ENCODE measurements at places on chromosomes 4 and X.

- no peak for DNase-seq
These were observed 605.0 kb upstream of the GRIA3 start for GRCh38 chrX:122579036-122579435.

GRCh38 chr4:95693594-95693993, 144.8 kb upstream of the UNC5C start:
- no peak for DNase-seq

DNA sequence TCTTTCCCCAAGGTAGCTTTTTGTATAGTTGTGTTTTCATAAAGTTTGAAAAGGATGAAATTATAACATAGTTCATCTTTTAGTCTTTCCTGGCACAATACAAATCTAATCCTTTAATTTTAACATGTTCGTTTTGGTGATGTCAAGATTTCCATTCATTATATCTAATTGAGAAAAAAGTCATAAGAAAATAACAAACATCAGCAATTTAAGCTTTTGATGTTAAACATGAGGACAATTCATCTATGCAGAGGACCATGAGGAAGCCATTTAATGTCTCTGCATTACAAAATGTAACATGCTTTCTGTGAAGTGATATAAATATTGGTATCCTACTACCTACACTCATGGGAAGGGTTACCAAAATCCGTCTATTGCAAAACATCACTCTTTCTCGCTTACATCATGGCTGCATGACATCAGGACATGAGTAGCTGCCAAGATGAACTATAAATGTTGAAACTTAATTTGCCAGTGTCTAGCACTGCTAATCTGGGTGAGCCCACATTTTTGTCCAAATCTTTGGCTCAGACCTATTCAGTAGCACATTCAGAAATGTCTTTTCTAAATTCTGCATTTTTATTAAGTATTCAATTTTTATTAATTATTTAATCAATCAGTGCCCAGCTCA, 9.5 kb downstream of the EPGN start:
- DNase-seq, result no peak

- DNase-seq, result no peak
These were observed 677 bp upstream of the CENPC start for GRCh38 chr4:67546004-67546356.

DNA sequence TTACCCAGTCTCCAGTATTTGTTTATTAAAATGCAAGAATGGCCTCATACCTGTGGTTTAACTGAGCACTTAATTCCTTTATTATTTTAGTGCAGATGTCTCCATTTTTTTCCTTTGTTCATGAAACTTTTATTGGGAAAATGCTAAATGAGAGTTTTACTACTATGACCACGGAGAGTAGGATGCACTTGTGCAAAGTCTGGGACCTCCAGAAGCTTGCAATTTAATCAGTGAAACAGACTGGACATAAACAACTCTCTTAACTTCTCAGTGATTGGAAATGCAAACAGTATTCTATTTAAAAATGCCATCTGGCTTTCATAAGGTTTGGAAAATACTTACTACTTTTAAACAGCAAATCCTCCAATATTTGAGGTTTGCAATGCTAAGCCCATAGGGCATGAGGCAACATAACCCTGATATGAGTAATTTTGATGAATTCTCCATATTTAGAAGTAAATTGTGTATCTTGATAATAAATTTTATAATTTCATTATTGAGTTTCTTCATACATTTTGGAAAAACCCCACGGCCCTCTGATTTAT, 718.7 kb upstream of the MAGEB2 start:
- no peak for DNase-seq

GRCh38 chr4:39353478-39354253, 12.5 kb downstream of the RFC1 start:
- peak; percentile 45 for DNase-seq

GRCh38 chr4:151408630-151409469, at the start of gene FHIP1A:
TSS of gene FHIP1A (plus strand) at chr4:151409176. CDS start at chr4:151566260, 157,084 bp downstream.
- DNase-seq, result peak; percentile 53

GRCh38 chr4:163988865-163989264, 494.4 kb downstream of the TMA16 start:
- no peak for DNase-seq

DNA sequence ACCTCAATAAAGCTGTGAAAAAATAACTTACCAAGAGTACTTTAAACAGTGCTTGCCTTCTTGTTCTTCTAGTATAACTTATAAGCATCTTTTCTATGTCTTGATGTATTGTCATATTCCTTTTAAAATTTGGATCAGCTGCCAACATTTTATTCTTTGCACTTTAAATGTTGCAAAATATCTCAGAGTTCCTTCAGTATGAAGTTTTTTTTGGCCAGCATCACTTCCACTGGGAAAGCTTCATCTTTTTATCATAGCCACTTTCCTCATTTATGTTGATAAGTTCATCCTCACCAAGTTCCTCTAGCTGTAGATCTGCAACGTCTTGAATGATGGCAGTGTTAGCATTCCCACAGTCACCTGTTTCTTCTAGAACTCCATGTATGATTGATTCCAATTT, 24.2 kb downstream of the CXorf58 start:
- DNase-seq, result no peak

DNA sequence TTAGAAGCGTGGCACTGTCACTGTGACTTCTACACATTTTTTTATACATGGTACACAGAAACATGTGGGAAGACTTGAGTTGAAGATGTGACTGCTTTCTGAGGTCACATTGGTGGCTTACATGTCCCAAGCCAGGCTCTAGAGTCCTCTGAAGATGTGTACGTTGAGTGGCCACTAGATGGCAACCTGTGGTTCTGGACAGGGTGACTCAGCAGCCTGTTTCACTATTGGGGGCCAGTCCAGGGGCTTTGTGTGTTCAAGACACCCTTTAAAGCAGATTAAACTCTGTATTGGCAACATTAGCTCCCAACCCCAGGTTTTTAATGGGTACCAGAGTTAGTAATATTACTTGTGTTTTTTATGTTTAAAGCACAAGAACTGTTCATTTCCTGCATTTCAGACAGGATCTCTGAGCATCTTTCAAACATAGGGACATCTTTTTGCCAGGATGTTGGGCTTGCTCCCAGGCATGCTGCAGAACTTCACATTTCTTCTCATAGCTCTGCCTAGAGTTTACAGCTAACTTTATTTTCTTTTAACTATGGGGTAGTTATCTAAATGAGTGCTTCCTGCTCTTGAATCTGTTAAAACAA, 53.0 kb downstream of the DCUN1D4 start:
- peak; percentile 47 for DNase-seq

DNA sequence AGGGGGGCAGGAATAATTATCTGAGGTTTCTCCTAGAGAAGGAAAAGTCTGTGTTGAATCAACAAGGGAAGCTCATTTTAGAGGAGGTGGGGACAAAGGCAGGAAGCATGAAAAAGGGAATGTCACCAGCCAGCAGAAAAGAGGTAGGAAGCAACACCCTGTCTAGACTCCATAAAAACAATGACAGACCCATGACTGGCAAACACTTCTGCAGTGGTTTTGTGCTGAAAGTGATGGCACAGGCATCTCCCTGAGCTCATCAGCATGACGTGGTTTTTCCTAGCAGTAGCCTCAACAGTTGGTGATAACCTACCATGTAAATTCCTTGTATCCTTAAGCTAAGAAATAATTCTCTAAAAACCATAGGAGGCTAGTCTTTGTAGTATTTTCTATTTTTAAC, 110.7 kb upstream of the GALNT7 start:
- DNase-seq, result no peak

GRCh38 chrX:68454476-68455150, 21.3 kb upstream of the OPHN1 start:
- DNase-seq, result no peak

- no peak for DNase-seq
These were observed 10.1 kb downstream of the BRWD3 start for GRCh38 chrX:80799584-80799983.

DNA sequence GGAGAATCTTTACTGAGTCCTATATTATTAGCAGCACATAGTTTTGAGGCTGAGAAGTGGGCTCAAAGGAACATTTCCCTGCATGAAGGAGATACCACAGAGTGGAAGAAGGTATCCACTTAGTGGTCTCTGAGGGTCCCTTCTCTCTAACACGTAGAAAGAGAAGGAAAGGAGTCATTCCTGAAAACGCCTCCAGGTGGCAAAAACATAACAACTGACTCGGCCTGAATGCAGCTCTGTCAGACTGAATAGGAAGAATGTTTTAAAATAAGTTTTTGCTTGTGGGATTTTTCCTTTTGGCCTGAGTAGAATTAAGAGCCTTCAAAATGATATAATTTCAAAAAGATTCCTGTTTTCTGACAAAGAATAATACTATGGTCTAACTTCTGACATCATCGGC, 23.3 kb downstream of the RPGR start:
- DNase-seq, result no peak

DNA sequence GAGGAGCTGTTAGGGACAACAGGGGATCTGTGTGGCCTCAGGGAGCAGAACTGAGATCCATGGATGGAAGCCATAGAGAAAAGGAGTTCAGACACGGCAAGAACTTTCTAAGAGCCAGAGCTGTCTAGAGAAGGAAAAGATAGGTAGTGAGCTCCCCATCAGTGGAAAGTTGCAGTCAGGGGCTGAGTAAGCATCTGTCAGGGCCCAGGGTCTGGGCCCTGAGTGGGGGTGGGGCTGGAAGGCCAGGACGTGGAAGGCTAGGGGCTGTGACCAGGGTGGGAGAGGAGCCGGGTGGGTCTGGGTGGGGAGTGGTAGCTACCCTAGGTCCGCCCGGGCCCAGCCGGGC, 324 bp upstream of the MSN start:
- no peak for DNase-seq

- DNase-seq, result no peak
These were observed 274 bp upstream of the ERVMER34-1 start for GRCh38 chr4:52751487-52751911.

GRCh38 chr4:30605616-30606190, 114.5 kb upstream of the PCDH7 start:
- DNase-seq, result no peak

DNA sequence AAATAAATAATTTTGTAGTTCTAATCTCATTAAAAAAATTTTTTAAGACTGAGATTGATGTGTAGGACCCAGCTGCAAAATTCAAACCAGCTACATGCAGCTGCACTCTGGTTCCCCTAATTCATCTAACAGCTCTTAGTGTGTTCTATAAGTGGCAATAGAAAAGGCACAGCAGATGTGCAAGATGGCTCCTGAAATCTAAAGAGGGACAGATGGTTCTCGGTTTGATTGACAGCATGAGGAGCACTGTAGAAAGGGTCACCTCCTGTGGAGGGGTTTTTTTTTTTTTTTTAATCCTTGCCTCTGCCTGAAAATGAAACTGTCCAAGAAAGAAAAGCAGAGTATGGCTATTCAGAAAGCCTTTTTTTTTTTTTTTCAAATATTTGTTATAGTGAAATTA, 16.9 kb upstream of the OCIAD1 start:
- DNase-seq, result no peak

GRCh38 chr4:95439071-95439470, 109.7 kb downstream of the UNC5C start:
- DNase-seq, result no peak

GRCh38 chr4:7237873-7238272, 45.5 kb downstream of the SORCS2 start:
- no peak for DNase-seq

DNA sequence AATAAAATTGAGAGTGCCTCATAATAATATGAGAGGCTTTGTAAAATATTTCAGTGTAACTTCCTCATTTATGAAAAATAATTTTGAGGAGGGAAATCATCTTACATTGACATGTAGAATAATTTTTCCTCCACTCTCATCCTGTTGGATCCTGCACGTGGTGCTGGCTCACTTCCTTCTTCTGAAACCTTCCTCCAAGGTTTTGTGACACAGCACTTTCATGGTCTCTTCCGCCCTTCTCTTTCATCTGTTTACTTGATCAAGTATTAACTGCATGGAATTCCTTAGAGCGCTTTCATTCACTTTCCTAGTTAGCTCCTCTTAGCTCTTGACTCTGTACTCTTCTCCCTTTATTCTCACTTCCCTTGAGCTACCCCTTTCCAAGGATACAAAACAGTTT, 246.5 kb downstream of the RAPGEF2 start:
- no peak for DNase-seq

DNA sequence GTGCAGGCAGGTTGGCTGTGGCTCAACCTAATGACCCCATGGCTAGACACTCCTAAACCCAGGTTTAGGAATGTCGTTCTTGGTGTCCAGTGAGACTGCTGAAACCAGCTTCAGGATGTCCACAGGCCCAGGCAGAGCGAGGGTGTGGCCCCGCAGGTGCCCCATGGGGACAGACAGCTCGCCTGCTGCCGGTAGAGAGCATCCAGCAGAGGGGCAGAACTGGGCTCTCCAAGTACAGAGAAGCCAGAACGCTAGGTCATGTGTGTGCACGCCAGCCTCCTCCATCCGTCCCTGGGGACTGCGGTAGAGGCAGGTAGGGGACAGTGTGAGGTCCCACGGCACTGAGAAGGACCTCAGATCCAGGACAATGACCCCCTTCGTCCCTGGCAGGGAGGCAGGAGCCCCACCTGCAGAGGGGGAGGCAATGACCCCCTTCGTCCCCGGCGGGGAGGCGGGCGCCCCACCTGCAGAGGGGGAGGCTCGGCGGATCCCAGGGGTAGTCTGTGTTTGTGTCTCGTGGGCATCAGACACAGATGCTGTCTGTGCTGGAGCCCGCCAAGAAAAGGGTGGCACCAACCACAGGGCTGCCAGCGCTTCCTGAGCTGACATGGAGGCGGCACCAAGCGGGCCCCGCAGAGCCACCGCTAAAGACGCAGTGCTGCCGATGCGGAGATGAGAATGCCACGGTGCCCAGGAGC, 118.4 kb downstream of the FAM53A start:
- DNase-seq, result no peak

DNA sequence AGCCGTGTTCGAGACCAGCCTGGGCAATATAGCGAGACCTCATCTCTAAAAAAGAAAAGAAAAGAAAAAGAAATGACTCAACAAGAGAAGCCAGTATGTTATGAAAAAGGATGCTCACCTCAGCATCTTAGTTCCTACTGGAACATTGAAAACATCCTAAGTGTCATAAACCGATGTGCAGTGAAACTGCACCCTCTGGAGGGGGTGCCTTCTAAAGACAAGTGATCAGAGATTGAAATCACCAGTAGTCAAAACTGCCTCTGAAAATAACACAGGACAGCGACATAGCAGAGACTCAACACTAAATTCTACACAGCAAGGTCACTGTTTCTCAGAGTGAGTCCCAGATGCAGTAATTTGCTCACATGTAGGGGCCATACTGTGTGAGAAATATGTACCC, 28.0 kb upstream of the ATP6AP2 start:
- DNase-seq, result no peak

DNA sequence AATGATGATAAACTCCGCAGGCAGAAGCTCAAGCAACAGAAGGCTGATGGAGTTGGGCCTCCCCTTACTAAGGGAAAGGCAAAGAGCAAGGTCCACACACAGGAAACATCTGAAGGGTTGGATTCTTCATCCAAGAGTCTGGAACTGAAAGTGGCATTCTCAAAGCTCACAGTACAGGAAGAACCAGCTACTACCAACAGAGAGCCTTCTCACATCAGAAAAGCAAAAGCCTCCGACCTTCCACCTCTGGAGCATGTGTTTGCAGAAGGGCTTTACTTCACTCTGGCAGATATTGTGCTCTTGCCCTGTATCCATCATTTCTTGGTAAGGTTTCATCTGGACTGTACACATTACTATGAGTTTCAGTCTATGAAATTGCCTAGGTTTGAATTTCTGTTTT, 10.6 kb downstream of the GSTCD start:
- DNase-seq, result no peak

Data from T-helper 2 cell treated with Interferon-gamma antibody and Interleukin-4, amounts not matched to agents 5 μg/mL and 100 μg/mL, for 36 hours (primary cell).